ENCODE measurements at places on chromosomes 11 and 22. TPM values are rescaled to one million over a fixed set of nuclear protein-coding genes. Genes with fewer than 3 reads are reported as not detected.

ANO5 gene
- not detected for total RNA-seq

HSCB gene
- total RNA-seq = 21.6 TPM

TEX12 gene
- total RNA-seq = 0.32 TPM

PDE2A gene
- 1.7 TPM for total RNA-seq

OR5B21 gene
- 0.35 TPM for total RNA-seq

ANKRD49 gene
- total RNA-seq = 24.2 TPM
